ENCODE measurements at places on chromosomes 3 and 15.

GRCh38 chr3:14134291-14134690 lies 9.4 kb downstream of the TMEM43 start:
- no peak for DNase-seq

GRCh38 chr3:141273700-141274410 lies 42.2 kb downstream of the PXYLP1 start:
- no peak for DNase-seq

DNA sequence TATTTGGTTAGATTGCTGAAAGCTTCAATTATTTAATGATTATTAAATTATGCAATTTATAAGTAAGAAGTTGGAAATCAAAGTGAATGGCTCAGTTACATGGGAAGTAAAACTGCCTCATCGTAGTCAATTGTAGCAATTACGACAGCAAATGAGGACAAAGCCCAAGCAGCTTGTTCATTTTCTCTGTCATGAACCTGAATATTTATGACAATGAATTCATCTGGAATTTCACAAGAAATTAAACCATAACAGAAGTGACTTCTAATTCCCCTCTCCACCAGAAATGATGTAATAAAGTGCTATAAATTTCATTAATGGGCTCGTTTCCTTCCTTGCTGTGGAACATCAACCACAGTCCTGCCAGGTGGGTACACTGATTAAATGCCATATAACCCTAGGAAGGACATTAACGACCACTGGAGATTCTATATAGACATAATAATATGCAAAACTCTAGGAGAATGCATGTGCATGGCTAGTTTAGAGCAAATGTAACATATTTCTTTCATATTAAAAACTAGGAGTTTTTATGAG lies 273.8 kb upstream of the DCBLD2 start:
- DNase-seq: no peak

GRCh38 chr15:91737151-91737818 lies 116.2 kb upstream of the SLCO3A1 start:
- DNase-seq: no peak

- no peak for DNase-seq
These were observed 5.9 kb downstream of the ARHGEF3 start for GRCh38 chr3:56795829-56796185.

DNA sequence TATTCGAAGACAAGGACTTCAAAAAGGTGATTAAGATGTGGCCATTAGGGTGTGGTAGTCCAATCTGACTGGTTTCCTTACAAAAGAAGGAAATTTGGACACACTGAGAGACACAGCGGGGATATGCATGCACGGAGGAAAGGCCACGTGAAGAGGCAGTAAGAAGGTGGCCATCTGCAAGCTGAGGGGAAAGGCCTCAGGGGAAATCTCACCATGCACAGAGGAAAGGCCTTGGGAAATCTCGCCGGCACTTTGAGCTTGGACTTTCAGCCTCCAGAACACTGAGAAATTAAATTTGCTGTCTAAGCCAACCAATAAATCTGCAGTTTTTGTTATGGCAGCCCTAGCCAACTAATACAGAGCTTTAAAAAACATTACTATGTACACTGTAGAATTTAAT lies 78.8 kb downstream of the DLG1 start:
- DNase-seq: no peak

DNA sequence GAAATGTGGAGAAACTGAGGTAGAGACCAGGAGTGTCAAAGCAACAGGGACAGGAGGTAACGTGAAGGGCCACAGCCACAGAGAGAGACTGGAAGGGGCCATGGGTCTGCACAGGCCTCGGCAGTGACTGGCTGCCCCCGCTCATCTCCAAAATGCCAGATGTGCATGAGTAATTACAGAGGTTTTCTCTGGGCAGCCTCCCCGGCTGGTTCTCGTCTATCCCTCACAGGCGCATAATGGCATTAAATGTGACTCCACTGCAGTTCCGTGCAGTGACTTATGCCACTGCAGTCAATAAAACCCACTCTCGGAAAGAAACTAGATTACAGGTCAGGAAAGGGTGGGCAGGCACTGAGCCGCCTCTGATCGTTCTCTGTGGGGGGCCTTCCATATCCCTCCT lies 74.7 kb downstream of the WDR76 start:
- DNase-seq: no peak

DNA sequence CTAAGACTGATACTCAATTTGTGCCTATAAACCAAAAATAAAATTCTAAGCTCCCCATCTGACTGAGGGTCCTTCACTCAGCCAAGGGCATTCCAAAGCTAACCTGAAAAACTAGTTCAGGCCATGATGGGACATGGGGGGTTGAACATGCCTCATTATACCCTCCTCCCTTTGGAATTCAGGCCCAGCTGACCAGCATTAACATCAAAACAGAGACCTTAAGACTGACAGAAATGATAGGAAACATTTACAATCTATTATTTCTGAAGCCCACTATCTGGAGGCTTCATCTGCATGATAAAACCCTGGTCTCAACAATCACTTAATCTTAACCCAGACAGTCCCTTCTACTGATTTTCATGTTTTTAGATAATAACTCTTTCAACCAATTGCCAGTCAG lies 140.4 kb downstream of the ANO10 start:
- DNase-seq: no peak

DNA sequence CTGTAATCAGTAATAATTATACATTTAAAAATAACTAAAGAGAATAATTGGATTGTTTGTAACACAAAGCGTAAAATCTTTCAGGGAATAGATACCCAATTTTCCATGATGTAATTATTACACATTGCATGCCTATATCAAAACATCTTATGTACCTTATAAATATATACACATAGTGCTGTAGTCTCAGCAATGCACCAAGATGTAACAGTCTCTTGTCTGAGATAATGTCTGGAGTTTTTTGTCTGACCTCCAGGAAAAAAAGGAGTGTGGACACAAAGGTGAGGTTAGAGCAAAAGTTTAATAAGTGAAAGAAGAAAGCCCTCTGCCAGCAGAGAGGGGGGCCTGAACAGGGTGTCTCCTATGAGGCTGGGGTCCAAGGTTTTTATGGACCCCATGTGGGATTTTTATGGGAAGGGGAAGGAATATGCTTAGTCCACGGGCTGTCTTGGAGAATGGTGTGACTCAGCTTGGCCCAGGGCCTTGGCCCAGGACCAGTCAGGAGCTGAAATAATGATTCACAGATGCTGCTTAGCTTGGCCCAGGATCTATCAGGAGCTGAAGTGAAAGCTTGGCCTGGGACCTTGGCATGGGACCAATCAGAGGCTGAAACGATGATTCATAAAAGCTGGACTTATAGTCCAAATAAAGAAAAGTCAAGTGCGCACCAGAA lies 545.0 kb downstream of the ZPLD1 start:
- no peak for DNase-seq

- DNase-seq: no peak
These were observed 16.7 kb upstream of the TBC1D21 start for GRCh38 chr15:73856458-73857192.

Measured in activated CD4-positive, alpha-beta T cell treated with anti-CD3 and anti-CD28 coated beads, Interleukin-2, amount 50 U/mL, for 24 hours (primary cell).